ENCODE measurements at places on chromosomes 5 and 9.

GRCh38 chr5:132437604-132438266 is 52.8 kb downstream of the IRF1 start:
- DNase-seq = peak; percentile 33

DNA sequence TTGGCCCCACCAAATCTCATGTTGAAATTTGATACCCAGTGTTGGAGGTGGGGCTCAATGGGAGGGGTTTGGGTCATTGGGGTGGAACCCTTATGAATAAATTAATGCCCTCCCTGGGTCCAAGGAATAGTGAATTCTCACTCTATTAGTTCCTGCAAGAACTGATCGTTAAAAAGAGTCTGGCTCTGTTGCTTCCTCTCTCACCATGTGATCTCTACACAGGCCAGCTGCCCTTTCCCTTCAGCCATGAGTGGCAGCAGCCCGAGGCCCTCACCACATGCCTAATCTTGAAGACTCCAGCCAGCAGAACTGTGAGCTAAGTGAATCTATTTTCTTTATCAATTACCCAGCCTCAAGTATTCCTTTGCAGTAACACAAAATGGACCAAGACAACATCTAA is 106.0 kb downstream of the CAAP1 start:
- DNase-seq = no peak

DNA sequence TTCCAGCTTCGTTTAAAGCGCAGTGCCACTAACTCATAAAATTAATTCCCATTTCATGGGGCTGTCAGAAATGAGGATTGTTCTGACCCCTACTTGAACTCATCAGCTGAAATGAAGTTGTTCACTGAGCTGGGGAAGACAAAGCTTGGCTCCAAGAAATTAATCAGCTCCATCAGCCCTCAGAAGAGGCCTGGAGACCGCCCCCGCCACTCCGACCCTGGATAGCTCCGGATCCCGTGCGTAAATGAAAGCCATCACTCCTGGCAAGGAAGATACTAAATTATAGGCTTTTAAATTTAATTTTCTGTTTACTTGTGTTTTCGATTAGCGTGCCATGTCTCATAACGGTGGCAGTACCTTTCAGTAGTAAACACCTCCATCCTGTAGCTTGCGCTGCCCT is 142.8 kb upstream of the IRX2 start:
- DNase-seq = no peak

DNA sequence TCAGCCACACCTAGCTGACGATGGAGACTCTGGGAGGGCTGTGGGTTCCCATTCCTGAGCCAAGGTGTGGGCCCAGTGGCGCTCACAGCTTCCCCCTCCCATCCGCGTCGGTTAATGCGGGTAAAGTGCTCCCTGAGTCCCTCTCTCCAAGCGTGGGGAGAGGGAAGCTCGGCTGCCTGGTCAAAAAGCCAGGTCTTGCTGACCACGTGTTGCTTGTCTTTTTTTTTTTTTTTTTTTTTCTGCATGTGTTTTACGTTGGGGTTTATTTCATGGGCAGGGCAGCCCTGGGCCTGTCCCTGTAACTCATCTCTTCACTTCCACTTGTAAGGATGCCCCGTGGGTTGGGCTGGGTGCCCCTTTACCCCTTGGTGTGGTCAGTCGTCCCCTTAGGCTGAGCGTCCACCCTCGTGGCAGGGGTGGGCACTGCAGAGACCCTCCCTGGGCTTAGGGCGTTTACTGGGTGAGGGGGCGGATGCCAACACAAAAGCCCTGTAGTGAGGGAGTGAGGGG is 11.9 kb downstream of the NKD2 start:
- DNase-seq = no peak

DNA sequence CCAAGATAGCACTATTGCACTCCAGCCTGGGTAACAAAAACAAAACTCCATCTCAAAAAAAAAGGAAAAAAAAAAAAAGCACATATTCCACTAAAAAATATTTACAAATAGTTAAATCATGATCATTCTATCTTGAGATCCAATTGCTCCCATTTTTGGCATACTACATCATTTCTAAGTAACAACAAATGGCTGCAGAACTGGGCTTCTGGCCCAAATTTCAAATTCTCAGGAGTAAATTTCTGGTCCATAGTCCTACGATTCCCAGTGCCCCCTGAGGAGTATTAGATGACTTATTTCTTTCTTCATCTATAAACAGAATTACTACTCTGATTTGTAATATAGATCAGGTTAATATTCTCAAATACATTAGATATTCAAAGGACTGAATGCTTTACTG is 62.1 kb downstream of the CEMIP2 start:
- no peak for DNase-seq

DNA sequence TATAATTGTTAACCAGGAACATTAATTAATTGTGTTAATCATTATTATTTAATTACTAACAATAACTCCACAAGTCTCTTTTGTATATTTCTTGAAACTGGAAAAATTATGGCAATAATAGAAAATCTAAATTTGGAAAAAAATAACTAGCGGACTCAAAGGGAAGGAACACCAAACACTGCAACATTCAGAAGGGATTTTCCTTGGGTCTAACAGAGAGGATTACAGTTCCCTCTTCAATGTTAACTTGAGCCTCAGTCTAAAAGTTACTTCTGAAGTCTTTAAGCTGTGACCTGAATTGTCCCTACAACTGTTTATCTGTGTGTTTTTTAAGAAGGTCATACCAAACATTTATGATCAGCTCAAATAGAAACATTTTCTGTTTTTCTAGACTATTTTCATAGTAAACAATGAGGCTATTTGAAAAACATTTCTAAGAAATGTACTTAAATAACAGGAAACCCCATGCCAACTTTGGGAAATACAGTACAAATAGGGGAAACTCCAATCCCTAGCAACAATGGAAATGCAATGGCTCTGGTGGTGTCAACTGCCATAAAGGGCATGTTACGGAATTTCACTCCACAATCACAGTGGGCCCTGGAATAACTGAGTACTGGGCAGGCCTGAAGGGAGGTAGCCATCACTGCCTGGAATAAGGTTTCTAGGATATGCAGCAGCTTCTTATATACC is 61.2 kb downstream of the MCTP1 start:
- DNase-seq = no peak

- DNase-seq = no peak
Observed at GRCh38 chr5:149356391-149356790, 1.5 kb upstream of the PCYOX1L start.
